ENCODE measurements at places on chromosomes 12 and 14.

DNA sequence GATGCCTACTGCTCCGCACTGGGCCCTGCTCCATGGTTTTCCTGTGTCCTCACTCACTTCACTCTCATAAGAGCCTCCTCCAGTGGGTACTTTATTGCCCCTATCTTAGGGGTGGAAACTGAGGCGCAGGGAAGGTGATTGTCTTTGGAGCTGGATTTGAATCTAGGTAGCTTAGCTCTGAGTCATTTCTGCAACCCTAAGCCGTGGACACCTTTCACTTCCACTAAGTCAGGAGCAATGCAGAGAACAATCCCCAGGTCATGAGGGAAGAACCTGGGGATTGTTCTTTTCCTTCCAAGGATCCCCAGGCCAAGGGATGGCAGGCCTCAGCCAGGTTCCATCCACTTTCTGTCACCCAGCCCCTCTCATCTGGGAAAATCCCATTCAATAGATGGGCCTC, 20.3 kb downstream of the VDR start:
- ATAC-seq = no peak

DNA sequence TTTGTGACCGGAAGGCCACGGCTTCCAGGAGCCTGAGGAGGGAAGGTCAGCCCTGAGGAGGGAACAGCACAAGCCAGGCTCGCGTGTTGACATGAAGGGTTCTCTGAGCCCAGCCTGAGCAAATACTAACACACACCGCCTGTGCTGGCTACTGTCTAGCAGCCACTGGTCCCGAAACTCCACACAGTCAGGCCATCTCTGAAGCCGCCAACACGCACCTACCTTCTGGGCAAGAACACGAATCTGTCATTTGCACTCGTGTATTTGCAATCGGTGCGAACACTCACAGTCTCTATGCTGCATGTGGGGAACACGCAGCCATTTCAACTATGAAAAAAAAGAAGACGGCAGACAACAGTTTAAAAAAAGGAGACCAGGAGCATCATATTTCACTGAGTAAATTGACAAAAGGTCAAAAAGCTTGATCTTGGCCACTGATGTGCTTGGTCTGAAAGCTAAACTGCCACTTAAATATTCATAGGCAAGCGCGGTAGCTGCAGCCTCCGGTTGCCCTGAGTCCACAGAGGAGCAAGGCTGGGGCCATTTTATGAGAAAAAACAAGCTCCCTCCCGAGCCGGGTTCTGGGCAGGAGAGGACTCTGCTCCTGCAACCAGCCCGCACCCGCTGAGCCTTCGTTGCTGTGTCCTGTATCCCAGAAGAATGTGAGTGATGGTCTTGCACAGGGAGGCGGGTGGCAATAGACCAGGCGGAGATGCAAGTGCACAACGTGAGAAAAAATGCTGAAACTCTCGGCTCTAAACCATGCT, 57.8 kb downstream of the RIMBP2 start:
- ATAC-seq = no peak

GRCh38 chr14:91681118-91681517, 50.8 kb downstream of the CATSPERB start:
- no peak for ATAC-seq

GRCh38 chr14:77175843-77176242, 5.8 kb upstream of the TMEM63C start:
- no peak for ATAC-seq

- no peak for ATAC-seq
These were observed 12.1 kb upstream of the KRT83 start for GRCh38 chr12:52333321-52333720.

DNA sequence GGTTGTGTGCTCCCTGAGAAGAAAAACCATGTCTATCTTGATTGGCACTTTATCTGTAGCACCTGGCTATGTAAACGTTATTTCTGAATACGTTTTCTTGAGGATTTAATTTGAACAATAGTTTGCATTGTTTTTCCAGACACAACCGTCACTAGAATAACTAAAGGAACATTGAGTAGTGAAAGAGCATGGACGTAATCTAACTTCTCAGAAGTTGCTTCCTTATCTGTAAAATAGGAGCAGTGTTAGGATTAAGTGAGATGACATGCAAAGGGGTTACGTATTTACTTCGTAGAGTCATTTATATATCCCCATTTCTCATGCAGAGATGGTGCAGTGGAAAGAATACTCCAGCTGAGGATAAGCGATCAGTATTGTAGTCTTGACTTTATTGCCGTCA, 8.1 kb downstream of the AEBP2 start:
- ATAC-seq = no peak

- no peak for ATAC-seq
These were observed 148.3 kb downstream of the PTCSC3 start for GRCh38 chr14:36028218-36028617.

GRCh38 chr14:76669770-76670169, 91.5 kb upstream of the VASH1 start:
- no peak for ATAC-seq

GRCh38 chr12:26195641-26196420, 458 bp downstream of the SSPN start:
- peak; percentile 70 for ATAC-seq

DNA sequence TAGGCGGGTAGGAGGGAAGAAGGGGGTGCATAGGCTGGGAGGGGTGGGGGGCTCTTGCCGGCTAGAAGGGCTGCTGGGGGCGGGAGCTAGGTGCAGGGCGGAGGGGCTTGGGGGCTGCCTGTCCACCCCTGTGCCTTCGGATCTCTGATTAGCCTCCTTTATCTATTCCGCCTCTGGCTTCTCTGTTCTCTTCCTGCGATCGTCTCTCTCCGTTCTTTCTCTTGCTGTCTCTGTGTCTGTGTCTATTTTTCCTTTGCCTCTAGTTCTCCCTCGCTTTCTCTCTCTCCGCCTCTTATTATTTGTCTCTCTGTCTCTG, 166.7 kb upstream of the LHX5 start:
- no peak for ATAC-seq

DNA sequence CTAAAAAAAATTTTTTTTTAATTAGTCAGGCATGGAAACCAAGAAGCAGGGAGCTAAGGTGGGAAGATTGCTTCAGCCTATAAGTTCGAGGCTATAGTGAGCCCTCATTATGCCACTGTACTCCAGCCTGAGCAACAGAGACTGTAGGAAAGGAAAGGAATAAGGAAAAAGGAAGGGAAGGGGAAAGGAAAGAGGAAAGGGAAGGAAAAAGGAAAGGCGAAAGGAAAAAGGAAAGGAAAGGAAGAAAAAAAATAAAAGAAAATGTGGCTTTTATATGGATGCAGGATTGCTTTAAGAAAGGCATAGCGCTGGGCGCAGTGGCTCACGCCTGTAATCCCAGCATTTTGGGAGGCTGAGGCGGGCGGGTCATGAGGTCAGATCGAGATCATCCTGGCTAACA, 70.4 kb downstream of the R3HDM2 start:
- no peak for ATAC-seq

- no peak for ATAC-seq
These were observed 155.8 kb upstream of the FOXN3 start for GRCh38 chr14:89572596-89573398.

DNA sequence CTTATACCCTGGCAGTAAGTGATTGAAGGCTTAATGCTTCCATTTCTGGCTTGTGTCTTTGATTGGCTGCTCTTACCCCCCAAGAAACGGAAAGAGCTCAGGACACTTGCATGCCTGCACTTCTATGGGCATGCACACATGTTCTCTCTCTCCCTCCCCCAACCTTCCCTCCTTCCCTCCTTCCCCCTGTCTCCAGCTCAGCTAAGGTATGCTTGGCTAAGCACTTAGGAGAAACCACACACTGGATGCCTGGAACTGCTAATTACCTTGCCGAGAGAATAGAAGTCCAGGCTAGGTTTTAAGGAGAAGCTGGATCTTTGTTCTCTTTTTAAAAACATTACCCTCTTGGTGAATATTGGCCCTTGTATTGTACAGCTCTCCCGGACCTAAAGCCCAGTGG, 1072.8 kb upstream of the TMEM132C start:
- no peak for ATAC-seq

- no peak for ATAC-seq
These were observed 1845.8 kb upstream of the SEL1L start for GRCh38 chr14:83379436-83379835.

DNA sequence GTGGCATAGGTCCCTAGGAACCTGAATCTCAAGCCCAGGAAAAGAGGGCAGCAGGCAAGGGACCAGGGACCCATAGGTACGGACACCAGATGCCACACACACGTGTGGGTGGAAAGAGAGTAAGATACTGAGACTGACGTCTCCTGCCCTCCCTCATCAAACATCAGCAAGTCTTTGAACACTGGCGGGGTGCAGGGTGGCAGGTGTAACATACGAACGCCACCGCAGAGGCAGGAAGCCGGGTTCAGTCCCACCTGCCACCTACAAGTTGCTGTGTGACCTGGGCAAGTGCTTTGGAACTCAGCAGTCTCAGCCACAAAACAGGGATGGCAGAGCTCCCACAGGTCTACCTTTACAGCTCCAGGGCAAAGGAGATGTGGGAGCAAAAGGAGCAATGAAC, 11.1 kb downstream of the ACTN1 start:
- ATAC-seq = no peak

- no peak for ATAC-seq
These were observed 24.1 kb downstream of the TRPV4 start for GRCh38 chr12:109808876-109809646.

DNA sequence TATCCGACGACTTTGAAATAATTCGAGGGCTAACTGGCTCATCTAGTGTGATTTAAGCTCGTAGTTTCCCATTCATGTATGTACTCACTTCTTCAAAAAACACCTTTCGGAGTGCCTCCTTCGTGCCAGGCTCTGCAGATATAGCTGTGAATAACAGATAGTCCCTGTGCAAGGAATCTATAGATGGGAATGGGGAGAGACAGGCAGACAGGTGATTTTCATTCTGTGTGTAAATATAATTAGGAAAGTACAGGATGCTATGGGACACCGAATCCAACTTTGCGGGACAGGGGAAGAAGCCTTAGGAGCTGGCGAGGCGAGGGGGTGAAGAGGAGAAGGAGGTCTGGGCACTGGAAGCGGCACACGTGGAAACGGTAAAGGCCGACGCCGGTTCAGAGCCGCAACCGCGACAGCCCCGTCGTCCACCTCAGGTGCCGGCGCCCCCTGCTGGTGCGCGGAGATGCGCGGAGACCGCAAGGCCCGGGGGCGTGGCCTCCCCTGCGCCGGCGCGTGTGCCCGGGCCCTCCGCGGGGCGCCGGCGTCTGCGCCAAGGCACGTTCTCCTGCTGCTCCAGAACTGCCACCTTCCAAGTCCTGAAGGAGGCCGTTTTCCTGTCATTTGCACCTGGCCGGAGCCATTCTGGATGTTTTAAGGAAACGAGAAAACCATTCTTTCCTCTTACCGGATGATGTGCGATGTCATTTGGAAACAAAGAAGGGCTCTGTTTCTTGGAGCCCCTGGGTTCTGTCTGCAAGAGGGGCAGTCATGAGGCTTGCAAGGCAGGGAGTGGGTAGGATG, 18.0 kb upstream of the CACNA1C start:
- peak; percentile 96 for ATAC-seq

GRCh38 chr12:110972866-110973265, 52.5 kb upstream of the MYL2 start:
- no peak for ATAC-seq

DNA sequence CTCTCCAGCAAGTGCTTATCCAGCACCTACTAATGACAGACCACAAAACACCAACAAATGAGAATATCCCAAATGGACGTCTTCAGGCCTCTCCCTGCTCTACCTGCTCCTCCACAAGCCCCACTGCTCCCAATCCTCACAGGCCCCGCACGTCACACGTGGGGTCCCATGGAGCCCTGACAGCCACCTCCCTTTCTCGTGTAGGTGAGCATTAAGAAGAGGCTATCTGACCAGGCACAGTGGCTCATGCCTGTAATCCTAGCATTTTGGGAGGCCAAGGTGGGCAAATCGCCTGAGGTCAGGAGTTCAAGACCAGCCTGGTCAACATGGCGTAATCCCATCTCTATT, 5.4 kb downstream of the RIMBP2 start:
- no peak for ATAC-seq

DNA sequence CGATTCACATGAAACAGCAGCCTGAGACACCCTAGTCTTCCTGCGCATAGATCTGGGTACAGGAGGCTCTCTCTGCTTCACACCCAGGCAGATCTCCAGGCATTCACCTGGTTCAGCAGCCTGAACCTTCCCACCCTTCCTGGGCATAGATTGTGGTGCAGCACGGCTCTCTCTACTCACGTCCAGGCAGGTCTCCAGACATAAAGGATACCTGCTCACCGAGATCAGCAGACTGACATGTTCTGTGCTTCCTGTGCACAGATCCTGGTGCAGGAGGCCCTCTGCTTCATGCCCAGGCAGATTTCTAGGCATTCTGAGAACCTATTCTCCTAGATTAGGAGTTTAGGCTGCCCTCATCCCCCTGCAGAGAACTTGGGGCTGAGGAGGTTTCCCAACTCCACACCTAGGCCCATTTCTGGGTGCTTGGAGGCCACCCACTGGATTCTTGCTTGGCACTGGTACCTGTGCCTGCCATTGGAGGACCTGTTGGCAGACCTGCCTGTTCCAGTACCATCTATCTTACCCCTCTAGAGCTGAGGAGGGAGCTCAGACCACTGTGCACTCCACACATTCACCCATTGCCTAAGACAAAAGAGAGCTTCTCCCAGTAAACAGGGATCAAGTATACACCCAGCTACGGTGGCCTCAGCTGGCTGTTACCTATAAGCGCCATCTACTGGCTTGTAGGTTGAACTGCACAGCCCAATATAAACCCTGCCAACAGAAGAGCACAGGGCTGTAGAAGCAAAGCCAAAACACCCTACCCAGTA, 28.0 kb upstream of the GARIN6 start:
- no peak for ATAC-seq

DNA sequence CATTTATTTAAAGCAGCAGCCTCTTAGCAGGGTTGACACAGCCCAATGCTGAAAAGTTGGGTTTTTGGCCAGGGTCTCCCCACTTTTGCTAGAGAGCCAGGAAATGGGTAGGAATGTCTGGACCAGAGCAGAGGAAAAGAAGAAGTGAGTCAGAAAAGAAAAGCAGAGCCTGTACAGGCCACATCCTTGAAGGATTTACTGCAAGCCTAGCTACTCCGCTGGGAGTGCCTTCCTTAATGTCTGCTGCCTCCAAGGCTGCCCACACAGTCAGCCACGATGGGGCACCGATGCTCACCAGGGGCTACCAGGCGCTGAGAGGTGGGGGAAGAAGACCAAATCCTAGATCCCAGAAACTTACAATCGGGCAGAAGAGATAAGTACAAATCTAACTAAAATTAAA, 139.2 kb downstream of the C12orf75 start:
- ATAC-seq = no peak

DNA sequence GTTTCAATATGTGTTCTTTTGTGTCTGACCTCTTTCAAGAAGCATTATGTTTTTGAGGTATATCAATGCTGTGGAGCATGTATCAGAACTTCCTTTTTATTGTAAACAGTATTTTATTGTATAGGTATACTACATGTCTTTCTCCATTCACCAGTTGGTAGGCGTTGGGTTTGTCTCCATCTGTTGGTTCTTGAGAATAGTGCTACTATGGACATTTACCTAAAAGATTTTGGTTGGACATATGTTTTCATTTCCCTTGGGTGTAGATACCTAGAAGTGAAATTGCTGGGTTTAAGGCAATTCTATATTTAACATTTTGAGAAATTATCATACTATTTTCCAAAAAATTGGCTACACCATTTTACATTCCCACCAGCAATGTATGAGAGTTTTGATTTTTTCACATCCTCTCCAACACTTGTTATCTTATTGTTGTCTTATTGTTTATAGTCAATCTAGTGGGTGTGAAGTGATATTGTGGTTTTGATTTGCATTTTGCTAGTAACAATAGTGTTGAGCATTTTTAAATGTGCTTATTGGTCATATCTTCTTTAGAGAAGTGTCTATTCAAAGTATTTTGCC, 409.2 kb downstream of the IPO8 start:
- no peak for ATAC-seq

GRCh38 chr12:5912011-5912410, 33.0 kb downstream of the ANO2 start:
- ATAC-seq = no peak
